ENCODE measurements at places on chromosomes 1 and 21. TPM values are rescaled to one million over a fixed set of nuclear protein-coding genes. Genes with fewer than 3 reads are reported as not detected.

Gene OR2T11
- total RNA-seq = not detected

Gene INAVA
- not detected for total RNA-seq

Gene GBP6
- total RNA-seq = 0.19 TPM

Gene GCSAML
- total RNA-seq = 0.75 TPM

Gene OR1C1
- not detected for total RNA-seq

Gene DMBX1
- total RNA-seq = not detected

Gene CHIT1
- total RNA-seq = 2.5 TPM

Gene OR2T35
- not detected for total RNA-seq

Gene ITGB3BP
- 33.7 TPM for total RNA-seq

Gene LEMD1
- not detected for total RNA-seq

Gene SORT1
- total RNA-seq = 2.5 TPM

- DNase-seq = no peak
These were observed 6.7 kb downstream of the OTUD7B start for GRCh38 chr1:150003801-150004200.

- no peak for DNase-seq
These were observed 68.6 kb upstream of the COG2 start for GRCh38 chr1:230573658-230574057.

- no peak for DNase-seq
These were observed 201.7 kb downstream of the CRB1 start for GRCh38 chr1:197469620-197470210.

- no peak for DNase-seq
These were observed 27.6 kb downstream of the CTNNBIP1 start for GRCh38 chr1:9882296-9882944.

DNA sequence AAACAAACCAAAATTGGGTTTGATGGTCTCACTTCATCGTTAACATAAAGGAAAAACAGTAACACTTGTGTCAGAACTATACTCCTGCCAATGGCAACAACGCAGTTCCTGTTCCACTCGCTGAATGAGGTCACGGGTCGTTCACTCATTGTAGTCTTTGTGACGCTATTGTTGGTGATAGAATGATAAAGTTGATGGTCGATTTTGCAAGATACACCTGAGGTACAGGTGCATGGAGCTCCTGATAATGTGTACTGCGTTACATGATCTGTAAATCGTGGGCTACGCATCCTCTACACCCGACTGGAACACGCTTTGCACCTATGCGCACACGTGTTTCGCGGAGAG, 391 bp upstream of the CENPS start:
- peak; percentile 32 for DNase-seq

DNA sequence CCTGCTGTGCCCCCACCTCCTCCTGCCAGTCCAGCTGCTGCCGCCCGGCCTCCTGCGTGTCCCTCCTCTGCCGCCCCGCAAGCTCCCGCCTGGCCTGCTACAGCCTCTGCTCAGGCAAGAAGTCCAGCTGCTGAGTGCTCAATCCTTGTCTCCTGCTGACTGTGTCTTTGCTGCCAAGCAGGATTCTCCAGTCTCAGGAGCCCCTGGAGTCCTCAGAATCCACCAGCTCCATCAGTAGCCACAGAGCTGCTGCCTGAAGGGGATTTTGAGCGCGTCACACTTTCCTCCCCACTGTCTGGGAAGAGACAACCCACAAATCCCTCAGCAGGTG, 973 bp downstream of the KRTAP10-11 start:
- DNase-seq = no peak

GRCh38 chr1:94656967-94657366, 115.4 kb upstream of the F3 start:
- no peak for DNase-seq

DNA sequence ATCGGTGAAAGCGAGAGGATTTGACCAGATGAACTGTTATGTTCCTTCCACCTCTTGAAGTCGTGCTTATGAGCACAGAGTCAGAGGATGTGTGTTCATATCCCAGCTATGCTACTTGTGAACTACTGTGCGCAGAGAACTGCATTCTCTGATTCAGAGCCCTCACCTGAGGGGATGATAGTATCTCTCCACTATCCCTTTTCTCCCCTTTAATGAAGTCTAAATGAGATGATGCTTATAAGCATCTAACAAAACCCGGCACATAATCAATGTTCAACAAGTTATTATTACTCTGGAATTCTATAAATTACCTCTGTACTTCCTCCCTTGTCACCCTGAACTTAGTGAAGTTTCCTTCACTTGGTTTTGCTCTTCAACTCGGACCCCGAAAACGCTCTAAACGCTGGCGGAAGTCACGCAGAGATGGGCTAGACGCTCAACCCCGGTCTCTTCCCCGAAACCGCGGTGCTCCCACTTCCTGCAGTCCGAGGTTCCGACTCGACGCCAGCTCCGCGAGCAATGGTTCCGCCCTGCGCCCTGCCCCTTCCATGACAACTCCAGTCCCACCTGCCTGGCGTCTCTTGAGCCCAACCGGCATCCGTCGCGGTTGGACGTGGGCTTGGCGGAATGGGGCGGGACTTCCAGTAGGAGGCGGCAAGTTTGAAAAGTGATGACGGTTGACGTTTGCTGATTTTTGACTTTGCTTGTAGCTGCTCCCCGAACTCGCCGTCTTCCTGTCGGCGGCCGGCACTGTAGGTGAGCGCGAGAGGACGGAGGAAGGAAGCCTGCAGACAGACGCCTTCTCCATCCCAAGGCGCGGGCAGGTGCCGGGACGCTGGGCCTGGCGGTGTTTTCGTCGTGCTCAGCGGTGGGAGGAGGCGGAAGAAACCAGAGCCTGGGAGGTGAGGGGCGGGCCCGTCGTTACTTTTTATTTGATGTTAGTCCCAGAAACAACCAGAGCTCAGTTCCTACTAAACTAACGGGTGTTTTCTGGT, at the start of gene NUF2:
TSS of gene NUF2 (plus strand) at position 644 of the 995 bp plus-strand sequence. CDS start 4,098 bp downstream, outside the sequence.
- DNase-seq = peak; percentile 94

DNA sequence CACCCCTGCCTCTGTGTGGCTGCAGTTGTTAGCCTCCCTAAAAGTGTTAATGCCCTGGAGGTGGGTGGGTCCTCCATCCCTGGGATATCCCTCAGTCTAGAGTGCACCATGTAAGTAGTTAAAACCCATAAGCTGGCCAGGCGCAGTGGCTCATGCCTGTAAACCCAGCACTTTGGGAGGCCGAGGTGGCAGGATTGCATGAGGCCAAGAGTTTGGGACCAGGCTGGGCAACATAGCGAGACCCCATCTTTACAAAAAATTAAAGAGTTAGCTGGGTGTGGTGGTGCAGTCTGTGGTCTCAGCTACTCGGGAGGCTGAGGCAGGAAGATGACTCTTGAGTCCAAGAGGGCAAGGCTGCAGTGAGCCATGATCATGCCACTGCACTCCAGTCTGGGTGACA, 10.3 kb downstream of the MYOC start:
- no peak for DNase-seq

DNA sequence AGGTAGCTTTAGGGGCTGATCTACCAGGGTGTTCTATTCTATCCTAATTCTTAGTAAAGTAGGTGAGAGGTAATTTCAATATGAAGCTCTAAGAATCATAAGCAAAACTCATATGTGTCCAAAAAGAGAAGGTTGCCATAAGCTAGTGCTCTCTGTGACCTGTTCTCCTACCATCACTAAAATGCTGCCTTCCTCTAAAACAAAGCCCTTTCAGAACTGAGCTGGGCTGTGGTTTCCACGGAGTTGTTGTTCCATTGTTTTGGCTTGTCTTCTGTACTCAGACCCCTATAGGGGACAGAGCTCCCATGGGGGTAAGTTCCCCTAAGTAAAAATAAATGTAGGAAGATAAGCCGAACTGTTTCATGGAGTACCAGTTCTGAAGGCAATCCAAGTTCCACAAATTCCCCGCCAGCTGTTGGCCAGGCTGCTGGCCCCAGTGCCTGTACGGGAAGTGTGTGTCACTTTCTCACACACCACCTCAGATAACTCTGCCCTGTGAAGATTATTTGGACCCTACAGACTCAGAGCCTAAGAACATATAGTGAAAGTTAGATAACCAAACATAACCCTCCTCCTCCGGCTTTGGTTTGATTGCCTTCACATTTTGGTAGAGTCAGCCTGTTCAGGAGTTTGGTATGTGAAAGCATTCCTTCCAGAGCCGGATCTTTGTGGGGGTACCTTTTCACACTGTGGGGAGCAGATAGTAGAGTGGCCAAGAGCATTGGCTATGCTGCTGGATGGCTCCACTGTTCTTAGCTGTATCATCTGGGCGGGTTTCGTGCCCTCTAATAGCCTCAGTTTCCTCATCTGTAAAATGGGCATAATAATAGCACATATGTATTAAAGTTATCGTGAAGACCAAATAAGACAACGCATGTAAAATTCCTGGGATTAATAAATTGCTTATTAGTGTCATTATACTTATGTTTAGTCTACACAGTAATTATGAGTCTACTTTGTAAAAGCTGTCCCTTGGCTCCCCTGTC, 10.8 kb downstream of the DPT start:
- no peak for DNase-seq

DNA sequence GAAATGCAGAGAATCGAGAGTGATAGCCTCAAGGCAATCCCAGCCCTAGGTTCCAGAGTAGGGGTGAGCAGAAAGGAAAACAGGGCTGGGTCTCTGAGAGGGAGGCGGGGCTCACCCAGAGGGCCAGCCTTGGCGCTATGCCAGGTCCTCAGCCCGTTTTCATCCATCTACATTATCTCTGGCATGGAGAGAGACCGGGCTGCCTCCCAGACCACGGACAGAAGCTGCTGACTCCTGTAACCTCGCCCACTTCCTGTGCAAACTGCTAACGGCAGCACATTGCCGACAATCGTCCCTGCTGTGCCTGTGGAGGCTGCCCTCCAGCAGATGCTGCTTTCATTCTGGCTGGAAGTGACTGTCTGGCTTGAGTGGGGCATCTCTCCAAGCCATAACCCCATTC, 569.1 kb downstream of the NPHP4 start:
- no peak for DNase-seq

GRCh38 chr1:2821966-2822620, 20.6 kb upstream of the TTC34 start:
- peak; percentile 57 for DNase-seq

- no peak for DNase-seq
These were observed 7.6 kb upstream of the GBP4 start for GRCh38 chr1:89206373-89206772.

GRCh38 chr1:197140121-197140520, 6.3 kb downstream of the ASPM start:
- no peak for DNase-seq

GRCh38 chr21:42153746-42154145, 65.2 kb upstream of the ABCG1 start:
- no peak for DNase-seq

GRCh38 chr1:92862605-92863004, 30.8 kb downstream of the RPL5 start:
- no peak for DNase-seq

DNA sequence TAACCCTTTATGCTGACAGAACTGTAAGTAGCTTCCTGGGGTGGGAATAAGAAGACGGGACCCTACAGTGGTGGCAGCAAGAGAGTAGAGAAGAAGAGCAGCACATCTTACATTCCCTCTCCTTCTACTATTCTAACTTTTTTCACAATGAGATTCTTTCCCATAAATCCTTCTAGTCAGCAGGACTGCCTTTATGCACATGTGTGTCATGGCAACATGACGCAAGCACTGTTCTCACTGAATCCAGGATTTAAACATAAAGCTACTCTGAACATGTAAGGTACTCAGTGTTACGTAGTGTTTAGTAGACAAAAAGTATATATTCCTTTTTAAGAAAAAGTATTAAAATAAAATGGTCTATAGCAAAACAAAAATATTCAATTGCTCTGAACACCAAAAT, 309.7 kb upstream of the LYPLAL1 start:
- no peak for DNase-seq

DNA sequence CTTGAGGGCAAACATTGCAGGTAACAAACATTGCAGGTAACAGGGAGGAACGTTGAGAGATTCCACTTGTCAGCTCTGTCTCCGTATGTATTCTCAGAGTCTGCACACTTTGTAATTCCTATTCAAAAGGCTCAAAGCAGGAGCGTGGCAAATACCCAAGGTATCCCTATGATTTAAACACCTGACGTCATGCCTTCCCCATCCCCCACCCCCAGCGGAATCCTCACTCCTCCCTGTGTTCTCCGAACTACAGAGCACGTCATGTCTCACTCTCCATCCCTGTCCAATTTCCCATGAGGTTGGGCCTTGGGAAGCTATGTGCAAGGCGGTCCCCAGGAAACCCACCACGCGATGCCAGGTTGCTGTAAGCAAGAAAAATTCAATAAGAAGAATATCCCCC, 2.8 kb upstream of the LRRC38 start:
- no peak for DNase-seq

DNA sequence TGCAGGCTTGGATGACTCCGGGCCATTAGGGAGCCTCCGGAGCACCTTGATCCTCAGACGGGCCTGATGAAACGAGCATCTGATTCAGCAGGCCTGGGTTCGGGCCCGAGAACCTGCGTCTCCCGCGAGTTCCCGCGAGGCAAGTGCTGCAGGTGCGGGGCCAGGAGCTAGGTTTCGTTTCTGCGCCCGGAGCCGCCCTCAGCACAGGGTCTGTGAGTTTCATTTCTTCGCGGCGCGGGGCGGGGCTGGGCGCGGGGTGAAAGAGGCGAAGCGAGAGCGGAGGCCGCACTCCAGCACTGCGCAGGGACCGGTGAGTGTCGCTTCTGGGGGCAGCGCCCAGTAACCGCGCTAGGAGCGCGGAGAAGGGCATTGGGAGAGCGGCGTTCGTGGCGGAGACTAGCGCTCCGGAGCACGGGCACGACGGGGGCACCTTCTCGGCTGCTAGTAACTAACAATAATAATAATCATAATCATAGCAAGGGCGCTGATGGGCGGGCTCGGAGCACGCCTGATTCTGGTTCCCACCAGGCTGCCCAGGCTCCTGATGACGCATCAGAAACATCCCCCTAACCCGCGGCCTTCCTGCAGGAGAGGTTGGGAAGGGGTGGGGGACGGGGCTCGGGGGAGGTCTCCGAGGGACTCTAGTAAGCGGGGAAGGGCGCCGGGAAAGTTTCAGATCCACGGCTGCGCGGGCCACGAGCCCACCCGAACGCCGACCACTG, at the start of gene MX1:
TSS of gene MX1 (plus strand) at position 286 of the 722 bp plus-strand sequence. CDS start 5,832 bp downstream, outside the sequence.
- DNase-seq = peak; percentile 78

GRCh38 chr1:163231385-163231784, 28.7 kb upstream of the RGS5 start:
- DNase-seq = no peak

GRCh38 chr1:13667691-13668090, 32.3 kb upstream of the PRDM2 start:
- DNase-seq = no peak
